ENCODE measurements at places on chromosomes 6 and 20. TPM values are rescaled to one million over a fixed set of nuclear protein-coding genes. Genes with fewer than 3 reads are reported as not detected.

Gene CAGE1
- total RNA-seq: under 0.01 TPM

Gene SNX21
- total RNA-seq: 50.8 TPM

Gene MCHR2
- not detected for total RNA-seq

Gene TFAP2B
- total RNA-seq: not detected

Gene C6orf58
- total RNA-seq: not detected

Gene MTHFD1L
- total RNA-seq: 48.9 TPM

Gene SPEF1
- total RNA-seq: 0.17 TPM

Gene HLA-DQB1
- not detected for total RNA-seq

Gene AAR2
- total RNA-seq: 24.6 TPM

Gene LRRN4
- not detected for total RNA-seq

Measured in fibroblast of lung (primary cell).